ENCODE measurements at places on chromosomes 11 and 22. TPM values are rescaled to one million over a fixed set of nuclear protein-coding genes. Genes with fewer than 3 reads are reported as not detected.

FAM181B gene
- 0.27 TPM for total RNA-seq

SLC37A4 gene
- total RNA-seq = 59.9 TPM

KRTAP5-2 gene
- not detected for total RNA-seq

TEAD1 gene
- total RNA-seq = 43.0 TPM

NCAM1 gene
- total RNA-seq = 12.1 TPM
